ENCODE measurements at places on chromosomes 7 and 10.

DNA sequence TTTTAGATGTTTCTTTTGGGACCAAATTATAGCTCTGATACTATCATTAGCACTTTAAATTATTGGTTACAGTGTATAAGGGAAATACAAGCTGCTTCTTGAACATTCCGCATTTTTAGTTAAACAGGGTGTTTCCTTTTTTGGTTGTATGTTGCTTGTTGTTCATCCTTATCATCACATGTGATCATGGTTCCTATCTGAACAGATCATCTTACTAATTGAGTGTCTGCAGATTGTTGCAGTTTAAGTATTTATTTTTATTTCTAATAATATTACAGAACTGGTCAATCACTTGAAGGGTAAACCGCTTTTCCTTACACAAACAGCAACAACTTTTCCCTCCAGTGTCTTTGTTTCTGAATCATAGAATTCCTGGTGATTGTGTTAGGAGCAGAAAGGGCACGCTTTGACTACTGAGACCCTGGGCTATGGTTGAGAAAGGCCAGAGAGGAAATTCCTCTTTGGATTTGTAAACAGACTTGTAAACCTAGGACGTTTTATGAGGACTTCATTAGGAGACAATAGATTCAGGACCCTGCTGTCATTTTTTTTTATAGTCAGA is 37.2 kb downstream of the CHN2 start:
- no peak for DNase-seq

DNA sequence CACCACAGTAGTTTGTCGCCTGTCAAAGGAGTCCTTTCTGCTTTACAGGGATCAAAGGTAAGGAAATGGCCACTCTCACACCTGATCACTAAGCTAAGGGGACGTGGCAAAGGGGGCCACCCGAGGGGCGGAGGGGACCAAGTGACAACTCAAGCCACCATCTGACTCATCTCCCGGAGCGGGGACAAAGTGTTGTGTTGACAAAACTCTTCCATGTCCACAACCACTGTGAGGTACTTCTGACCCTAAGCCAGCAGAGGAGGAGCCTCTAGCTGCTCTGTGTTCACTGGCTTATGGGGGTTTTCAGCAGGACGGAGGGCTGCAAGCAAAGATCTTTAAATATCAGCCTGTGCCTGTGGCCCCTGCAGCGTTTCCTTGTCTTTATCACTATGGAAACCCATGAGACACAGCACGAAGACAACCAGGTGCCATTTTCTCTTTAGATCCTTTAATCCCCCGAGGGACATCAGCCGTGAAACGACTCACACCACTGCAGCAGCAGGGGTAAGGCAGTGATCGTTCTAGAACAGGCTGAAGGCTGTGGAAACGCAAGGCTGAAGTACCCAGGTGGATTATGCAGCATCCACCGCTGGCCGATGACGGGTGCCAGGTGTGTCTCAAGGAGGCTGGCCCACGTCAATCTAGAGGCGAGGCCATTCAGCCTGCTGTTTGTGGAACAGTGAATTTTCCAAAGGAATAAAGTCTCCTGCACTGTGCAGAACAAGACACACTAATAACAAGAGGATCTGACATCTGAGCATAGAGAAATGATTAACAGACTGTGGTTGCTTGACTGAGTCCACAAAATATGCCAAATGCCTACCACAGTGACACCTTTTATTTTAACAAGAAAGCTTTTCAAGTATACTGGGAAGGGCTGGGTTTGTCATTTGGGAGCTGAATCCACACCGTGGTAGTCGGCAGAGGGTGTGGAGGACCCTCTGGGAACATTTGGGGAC is 26.6 kb upstream of the DDC start:
- DNase-seq = peak; percentile 30

GRCh38 chr7:102469972-102470825 is 5.4 kb downstream of the LRWD1 start:
- DNase-seq = peak; percentile 15

DNA sequence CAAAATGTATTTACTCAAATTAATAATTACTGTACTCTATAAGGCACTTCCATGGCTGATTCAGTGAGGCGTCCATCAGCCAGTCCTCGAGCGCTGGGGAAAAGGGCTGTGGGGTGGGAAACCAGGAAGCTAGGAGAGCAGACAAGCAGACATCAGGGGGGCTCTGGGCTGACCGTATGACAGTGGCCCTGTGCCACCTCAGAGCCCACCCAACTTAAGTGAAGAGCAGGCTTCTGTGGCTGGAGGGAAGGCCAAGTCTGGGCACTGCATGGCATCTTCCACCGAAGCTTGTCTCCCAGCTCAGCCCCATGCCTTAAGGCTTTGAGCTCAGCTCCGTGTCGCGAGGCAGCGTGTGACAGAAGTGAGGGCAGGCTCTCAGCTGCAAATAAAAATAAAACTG is 464.5 kb upstream of the ZMIZ1 start:
- no peak for DNase-seq
